ENCODE measurements at places on chromosomes 4 and X.
A peak's percentile ranks its signal among the peaks of the same experiment; 100 is the strongest.

DNA sequence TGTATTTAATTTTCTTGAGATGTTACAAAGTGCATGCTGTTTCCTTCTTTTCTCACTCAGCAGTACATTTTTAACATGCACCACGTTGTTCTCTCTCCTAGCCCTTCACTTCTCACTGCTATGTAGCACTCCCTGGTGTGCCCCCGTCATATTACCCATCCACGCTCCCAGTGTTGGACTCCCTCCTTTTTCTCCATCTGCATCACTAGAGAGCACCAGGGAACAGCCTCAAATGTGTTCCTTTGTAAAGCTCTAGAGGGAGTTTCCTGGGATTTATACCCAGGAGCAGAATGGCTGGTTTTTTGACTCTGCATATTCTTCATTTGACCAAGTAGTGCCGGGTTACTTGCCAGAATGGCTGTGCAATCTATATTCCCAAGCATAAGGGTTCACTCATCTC is 240.3 kb upstream of the ANXA3 start:
- no peak for DNase-seq

DNA sequence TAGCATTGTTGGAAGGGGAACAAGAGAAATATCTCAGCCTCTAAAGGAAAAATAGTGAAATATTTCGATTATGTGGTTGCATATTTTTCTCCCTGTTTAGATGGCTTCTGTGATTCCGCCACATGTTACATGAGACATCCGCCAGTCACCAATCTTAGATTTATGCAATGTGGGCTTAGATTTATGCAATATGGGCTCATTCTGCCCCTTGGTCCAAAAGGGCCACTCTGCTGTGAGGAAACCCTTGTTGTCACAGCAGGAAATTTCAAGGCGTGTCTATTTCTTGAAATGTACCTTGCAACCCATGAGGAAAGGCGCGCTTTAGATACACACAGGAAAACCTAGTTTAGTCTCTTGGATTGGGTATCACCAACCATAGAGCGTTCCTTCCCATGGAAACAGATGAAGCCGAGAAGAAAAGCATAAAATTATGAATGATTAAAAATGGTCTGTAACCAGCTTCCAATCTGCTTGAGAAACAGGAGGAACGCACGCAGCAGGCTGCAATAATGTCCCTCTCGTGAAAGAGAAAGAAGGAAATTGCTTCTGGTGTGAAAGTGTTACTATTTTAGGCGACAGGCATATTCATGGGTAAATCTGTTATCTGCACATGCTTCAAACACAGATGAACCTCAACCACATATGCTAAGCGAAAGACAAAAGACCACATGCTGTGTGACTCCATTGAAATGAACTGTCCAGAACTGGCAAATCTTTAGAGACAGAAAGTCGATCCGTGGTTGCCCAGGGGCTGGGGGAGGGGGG is 3.7 kb downstream of the RS1 start:
- no peak for DNase-seq

DNA sequence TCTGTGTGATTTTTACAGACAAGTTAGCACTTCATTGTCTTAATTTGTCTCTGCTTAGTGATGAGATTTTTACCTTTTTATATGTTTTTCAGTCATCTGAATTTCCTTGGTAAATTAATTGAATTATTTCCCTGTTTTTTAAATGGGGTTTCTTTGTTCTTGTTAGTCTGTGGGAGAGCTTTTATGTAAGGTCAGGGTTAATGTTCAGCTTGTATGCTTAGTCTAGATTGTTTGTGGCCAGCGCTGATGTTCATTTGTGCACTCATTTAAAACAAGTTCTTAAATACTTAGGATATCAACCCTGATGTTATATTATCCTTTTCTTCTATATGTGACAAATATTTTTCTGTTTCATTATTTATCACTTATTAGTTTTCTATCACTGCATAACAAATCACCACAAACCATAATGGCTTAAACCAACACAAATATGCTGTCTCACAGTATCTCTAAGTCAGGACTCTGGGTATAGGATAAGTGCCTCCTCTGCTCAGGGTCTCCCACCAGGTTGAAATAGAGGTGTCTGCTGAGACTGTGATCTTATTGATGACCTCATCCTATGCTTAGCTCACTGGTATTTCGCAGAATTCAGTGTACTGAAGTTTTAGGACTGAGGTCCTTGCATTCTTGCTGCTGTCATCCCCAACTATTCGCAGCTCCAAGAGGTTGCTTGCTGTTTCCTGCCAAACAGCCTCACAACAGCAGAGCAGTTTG is 53.2 kb downstream of the ATP10D start:
- DNase-seq = no peak

- DNase-seq = no peak
These were observed 82.5 kb downstream of the TBC1D9 start for GRCh38 chr4:140673729-140674128.

DNA sequence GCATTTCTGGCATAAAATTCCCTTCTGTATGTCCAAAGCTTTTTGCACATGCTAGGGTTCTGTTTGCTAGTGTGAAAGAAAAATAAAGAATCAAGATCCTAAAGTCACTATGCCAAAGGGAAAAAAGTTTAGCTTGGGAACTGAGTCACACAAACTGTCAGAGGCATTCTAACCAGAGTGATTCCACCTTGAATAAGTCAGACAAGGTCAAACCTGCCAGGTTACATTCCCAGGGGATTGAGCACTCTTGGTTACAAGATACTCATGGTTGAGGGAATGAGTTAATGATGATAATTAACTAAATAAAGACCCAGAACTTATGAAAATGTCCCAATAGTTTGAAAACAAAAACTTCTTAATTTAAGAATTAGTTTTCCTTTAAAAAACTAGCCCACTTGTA is 13.7 kb upstream of the UGT2B17 start:
- DNase-seq = no peak

- no peak for DNase-seq
These were observed 113.8 kb upstream of the ENPP6 start for GRCh38 chr4:184331268-184331995.

DNA sequence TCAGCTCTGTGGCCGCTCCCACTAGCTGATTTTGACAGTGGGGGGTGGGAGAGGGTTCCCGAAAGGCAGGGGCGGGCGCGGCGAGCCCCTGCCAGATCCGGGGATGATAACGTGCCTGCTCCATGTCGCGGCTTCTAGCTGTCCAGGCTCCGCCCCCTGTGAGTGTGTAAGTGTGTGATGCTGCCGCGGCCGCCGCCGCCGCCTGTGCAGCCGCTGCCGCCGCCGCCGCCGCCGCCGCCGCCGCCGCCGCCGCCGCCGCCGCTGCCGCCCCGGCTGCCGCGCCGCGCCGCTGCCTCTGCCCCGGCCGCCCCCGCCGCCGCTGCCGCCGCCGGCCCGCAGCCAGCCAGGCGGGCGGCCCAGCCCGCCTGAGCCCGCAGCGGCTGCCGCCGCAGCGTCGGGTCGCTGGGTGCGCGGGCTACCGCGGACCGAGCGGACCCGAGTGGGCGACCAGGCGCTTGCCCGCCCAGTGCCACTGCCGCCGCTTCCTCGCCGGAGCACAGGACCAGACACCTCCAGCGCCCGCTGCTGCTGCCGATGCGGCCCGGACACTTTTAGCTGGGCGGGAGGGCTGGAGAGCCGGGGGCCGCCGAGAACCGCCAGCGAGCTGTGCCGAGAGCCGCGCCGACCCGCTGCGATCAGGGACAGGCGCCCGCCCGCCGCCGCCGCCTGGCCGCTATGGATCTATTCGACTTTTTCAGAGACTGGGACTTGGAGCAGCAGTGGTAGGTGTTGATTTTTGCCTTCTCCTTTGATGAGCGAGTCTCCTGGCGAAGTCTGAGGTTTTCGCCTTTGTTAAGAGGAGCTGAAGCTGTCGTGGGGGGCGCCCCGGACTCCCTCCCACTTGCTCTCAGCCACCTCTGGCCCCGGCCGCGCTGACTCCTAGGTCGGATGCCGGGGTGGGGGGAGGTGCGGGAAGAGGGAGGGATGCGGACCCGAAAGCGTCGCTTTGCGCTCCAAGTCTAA is at the start of gene AFF2:
Gene AFF2, plus strand, starts transcription at position 195 of the 963 bp plus-strand sequence. Its CDS starts 481 bp downstream, at position 676.
- DNase-seq = peak; percentile 48

DNA sequence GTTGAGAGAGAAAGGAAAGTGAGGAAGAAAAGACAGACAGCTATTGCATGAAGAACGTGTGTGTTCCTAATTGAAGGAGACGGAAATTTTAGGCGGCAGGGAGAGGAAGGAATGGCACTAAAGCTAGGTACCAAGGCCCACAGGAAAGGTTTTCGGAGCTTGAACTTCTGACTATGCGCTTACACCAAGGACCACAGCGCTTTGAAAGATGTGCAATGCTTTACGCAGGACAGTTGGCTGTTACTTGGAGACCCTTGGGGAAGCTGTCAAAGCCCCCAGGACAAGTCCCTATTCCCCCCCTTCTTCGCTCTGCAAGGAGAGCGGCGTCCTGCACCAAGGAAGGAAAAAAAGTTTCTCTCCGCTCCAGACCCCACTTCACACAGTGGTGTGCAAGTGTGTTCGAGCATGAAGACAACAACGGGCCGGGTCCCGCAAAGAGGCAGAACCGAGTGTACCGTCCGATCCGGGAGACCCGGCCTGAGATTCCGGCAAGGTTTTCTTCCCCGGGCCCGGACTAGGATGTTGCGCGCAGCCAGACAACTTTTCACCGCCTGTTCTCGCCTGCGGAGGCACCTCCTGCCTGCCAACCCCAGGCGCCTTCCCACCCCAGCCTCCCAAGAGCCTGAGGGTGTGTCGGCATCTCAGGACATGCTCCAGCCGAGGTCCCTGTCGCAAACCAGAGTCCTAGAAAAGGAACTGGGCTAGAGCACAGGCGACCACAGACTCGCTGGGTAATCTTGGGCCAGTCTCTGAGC is 896 bp downstream of the KDR start:
- DNase-seq = no peak

DNA sequence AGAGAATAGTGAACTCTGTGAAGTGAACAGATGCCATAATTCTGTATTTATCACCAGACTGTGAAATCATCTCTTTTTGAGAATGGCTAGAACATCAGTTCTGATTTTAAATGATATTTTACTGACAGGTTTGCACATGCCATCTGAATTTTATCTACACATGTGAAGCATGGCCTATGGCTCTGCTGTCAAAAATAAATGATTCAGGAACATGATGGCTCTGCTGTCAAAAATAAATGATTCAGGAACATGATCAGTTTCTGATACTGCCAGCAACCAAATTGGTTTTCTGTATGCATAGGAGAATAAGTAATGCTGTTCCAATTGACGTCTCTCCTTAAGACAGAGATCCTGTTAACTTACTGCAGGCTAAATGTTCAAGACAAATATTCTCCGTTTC is 70.6 kb upstream of the TLL1 start:
- no peak for DNase-seq

DNA sequence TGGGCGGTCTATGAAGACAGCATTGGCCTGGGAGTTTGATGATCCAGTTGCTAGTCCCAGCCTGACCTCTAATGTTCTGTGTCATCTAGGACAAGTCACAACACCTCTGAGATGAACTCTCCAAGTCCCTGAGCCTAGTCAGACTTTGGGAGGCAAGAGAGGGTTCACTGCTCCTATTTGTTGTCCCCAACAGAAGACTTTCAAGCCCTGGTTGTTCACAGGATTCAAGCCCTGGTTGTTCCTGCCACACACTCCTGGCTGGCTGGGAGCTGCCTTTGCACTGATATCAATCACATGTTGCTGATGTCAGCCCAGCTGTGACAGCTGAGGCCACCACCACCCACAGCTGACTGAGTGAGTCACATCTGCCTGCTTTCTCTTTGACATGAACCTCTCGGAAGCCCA is 253.2 kb upstream of the RASGEF1B start:
- peak; percentile 71 for DNase-seq

GRCh38 chr4:54961357-54961975 is 163.9 kb downstream of the KDR start:
- no peak for DNase-seq

GRCh38 chrX:24498975-24499374 is 33.9 kb downstream of the PDK3 start:
- no peak for DNase-seq

GRCh38 chr4:172927096-172927814 is 241.4 kb upstream of the GALNT7 start:
- DNase-seq = no peak

DNA sequence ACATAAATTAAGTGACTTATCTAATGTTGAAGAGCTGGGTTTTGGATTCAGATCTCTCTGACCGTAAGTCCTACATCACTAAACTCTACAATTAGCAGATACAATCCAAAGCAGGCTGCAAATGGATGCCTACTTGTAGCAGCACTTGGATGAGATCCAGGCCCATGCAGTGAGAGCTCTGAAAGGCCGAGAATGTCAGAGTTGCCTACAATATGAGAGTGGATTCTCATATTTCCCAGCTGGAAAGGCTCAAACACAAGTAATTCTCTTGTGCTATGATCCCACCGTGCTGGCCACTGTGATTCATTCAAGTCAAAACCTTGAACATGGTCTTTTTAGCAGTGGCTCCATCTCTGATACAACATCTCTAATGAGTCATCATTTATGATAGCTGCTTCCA is 125.4 kb upstream of the CHRDL1 start:
- no peak for DNase-seq

DNA sequence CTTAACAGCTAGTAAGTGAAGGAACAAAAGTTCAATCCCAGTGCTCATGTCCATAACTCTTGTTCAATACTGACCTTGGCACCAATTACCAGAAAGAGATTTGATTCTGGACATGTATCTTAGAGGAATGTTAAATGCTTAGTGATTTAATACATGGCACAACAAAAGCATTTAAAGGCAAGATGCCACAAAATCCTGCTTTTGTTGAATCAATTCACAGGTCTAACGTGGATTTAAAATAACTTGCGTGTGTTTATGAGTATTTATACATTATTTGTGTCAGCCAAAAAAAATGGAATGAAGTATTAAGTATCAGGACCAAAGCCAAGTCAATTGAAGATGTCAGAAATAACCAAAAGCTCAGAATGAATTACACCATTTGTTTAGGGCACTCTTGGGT is 85.4 kb upstream of the GIMD1 start:
- DNase-seq = no peak

- DNase-seq = no peak
These were observed 24.7 kb upstream of the IL13RA1 start for GRCh38 chrX:118702741-118703140.

- no peak for DNase-seq
These were observed 86.8 kb downstream of the GATB start for GRCh38 chr4:151673908-151674520.

- no peak for DNase-seq
These were observed 20.1 kb downstream of the TMEM255A start for GRCh38 chrX:120291211-120291610.

DNA sequence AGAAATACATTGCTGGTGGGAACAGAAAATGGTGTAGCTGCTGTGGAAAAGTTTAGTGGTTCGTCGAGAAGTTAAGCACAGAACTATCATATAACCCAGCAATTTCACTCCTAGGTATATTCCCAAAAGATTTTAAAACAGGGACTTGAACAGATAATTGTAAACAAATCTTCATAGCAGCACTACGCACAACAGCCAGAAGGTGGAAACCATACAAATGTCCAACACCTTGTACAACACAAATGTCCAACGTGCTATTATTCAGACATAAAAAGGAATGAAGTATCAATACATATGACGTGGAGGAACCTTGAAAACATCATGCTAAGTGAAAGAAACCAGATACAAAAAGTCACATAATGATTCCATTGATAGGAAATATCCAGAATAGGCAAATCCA is 37.9 kb downstream of the CUL4B start:
- DNase-seq = no peak

GRCh38 chr4:173532725-173533511 is 2.9 kb upstream of the HAND2 start:
- no peak for DNase-seq

GRCh38 chr4:152114562-152114961 is 353.8 kb upstream of the GATB start:
- DNase-seq = no peak
